8988T (cell line): ENCODE measurements at places on chromosomes 11 and 22.
A peak's percentile ranks its signal among the peaks of the same experiment; 100 is the strongest.

DNA sequence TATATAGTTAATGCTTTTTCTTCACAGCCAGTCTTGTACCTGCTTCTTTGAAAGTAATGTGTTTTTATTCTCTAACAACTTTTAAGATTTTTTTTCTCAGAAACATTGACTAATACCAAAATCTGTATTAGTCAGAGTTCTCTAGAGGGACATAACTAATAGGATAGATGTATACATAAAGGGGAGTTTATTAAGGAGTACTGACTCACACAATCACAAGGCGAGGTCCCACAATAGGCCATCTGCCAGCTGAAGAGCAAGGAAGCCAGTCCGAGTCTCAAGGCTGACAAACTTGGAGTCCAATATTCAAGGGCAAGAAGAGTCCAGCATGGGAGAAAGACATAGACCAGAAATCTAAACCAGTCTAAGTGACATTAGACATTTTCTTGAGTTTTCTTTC, 140.0 kb downstream of the RAB38 start:
- DNase-seq, result no peak

DNA sequence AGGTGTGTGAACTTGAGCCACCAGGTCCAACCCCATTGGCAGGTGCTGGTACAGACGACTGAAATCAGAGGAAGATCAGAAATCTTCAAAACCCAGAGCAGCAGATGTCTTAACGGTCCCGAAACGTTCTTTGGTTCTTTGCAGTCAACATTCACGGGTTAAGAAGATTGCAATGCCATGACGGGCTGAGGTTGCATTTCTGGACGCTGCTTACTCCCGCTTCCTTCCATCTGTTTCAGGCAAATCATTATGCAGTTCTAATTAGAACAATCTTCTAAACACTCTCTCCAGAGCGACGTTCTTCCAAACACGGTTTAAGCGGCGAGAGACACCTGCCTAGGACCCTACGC, 492 bp upstream of the LUZP2 start:
- no peak for DNase-seq

GRCh38 chr11:29432719-29433325, 584.0 kb downstream of the KCNA4 start:
- peak; percentile 18 for DNase-seq

GRCh38 chr22:49826603-49827270, 936 bp downstream of the BRD1 start:
- no peak for DNase-seq

GRCh38 chr11:116379185-116379828, 393.5 kb downstream of the BUD13 start:
- no peak for DNase-seq

GRCh38 chr22:37298748-37299495, 16.6 kb downstream of the CYTH4 start:
- DNase-seq, result no peak
